ENCODE measurements at places on chromosomes 12 and 14.

- DNase-seq: no peak
Measured at GRCh38 chr14:78823035-78823434, 652.9 kb downstream of the NRXN3 start.

DNA sequence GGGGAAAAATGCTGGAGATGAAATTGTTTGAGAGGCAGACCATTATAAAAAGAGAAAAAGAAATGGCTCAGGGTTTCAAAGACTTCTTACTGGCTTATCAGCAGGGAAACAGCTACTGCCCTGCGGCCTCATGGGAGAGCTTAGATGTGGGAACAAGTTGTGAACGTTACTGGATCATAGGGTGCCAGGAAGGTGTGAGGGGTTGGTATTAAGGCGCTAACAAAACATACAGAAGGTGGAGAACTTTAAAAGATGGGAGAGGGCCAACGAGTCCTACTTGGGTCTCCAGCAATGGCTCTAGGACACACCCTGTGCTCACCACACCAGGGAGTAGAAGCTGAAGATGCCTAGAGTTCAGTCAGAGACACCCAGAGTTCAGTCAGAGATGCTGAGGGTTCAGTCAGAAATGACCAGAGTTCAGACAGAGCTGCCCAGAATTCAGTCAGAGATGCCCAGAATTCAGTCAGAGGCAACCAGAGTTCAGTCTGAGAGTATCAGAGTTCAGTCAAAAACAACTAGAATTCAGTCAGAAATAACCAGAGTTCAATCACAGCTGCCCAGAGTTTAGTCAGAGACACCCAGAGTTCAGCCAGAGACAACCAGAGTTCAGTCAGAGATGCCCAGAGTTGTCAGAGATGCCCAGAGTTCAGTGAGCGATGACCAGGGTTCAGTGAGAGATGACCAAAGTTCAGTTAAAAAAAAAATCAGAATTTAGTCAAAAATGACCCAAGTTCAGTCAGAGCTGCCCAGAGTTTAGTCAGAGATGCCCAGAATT, 1103.6 kb downstream of the BCL11B start:
- DNase-seq: no peak

DNA sequence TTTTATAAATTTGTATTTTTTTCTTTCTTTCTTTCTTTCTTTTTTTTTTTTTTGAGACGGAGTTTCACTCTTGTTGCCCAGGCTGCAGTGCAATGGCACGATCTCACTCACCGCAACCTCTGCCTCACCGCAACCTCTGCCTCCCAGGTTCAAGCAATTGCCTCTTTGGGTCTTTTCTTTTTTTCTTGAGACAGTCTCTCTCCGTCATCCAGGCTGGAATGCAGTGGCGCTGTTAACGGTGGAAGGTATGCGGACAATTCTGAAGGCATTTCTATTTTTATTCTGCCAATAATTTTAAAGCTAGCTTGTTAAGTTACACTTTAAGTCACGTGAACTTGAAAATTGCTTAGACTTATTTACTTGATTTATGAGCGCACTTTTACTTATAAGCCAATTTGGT, 8.8 kb upstream of the PHC1 start:
- DNase-seq: no peak

- DNase-seq: no peak
Measured at GRCh38 chr12:16587514-16587913, 18.4 kb downstream of the LMO3 start.

DNA sequence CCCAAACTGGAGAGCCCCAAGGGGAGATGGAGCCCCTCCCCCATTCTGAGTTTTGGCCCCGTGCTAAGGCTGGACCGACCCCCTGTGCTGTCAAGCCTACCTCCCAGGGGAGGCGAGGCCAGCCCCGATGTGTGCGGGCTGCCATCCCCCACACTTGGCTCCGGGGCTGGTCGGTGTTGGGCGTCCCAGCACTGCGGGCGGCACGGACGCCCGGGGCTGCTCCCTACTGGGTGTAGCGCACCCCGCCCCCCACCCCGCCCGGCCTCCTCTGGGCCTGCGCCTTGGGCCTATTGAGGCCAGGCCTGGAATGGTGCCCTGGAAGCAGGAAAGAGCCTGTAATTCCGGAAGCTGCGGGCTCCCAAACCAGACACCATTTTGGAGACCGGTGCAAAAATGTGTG, 2.6 kb downstream of the DCAF4 start:
- DNase-seq: no peak

DNA sequence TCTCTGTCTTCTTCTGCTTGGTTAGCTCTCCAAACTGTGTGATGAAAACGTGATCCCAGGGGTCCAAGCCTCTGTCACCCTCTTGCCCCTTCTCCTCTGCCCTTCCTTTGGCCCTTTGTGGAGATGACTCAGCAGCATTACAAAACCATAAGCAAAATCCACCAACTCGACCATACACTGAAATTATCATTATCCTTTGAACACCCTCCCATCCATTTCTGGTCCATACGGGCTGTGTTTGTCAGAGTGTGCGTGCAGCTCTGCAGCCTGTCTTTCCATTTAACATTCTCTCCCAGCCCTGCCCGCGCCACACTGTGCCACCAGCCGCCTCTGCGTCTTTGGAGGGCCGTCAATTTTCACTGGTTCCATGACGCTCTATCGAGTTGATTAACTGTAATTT, 69.2 kb downstream of the SLC25A47 start:
- no peak for DNase-seq

DNA sequence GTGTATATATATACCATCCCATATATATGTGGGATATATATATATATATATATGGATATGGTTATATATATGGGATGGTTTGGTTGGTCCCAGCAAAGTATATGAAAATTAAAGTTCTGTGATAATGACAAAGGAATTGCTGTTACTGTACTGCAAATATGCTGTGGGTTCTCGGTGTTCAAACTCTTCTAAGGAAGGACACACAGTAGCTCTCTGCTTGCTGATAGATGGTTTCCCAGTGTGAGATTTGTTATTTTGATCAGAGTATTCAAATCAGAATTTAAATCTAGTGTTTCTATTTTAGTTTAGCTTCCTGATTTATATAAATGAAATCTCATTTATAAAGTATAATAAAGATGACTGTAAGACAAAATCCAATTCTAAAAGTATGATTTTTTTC, 19.7 kb downstream of the SLC35E3 start:
- no peak for DNase-seq

- DNase-seq: peak; percentile 17
Measured at GRCh38 chr12:101277443-101277842, 2.5 kb upstream of the UTP20 start.

DNA sequence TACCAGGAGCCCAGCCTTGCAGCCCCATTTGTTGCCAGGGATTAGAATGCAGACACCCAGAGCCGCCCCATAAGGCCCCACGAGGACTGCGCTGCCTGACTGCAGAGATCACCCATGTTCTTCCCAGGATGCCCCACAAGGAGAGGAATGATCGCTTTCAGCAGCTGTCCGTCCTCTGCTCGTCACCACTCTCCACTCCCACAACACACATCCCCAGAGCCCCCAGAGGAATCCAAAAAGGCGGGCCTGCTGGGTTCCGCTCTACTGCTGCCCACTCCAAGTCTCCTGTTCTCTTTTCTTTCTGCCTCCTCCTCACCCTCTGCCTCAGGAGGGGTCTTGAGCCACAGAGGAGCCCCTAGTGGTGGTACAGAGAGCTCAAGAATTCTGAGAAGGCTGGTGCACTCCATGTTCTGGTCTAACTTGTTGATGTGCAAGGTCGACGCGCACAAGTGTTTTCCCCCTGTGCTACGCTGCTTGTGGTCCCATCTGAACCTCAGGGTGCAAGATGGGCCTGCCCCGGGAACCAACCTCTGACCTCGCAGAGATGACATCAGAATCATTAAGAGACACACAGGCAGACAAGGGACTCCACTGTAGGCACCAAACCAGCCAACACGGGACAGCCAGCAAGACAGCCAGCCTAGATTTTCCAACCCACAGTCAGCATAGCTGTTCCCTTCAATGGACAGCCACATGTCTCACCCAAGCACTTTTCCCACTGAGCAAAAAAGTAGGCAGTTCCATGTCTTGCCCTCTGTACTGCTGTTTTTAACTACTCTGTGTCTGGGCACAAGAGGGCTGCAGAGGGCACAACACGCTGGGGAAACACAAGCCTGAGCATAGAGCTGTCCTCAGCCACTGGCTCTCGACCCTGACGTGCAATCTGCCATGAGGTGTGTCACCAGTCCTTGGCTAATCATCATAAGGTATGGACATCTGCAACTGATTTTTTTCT, 29.9 kb downstream of the PXN start:
- DNase-seq: no peak

GRCh38 chr12:100279607-100280244, 12.7 kb downstream of the SCYL2 start:
- DNase-seq: no peak

- no peak for DNase-seq
Measured at GRCh38 chr12:123092866-123093265, 58.0 kb downstream of the PITPNM2 start.

- DNase-seq: no peak
Measured at GRCh38 chr14:103068351-103069073, 11.2 kb upstream of the CDC42BPB start.

GRCh38 chr12:31246470-31246850, 79.5 kb downstream of the SINHCAF start:
- no peak for DNase-seq

GRCh38 chr12:1189163-1189562, 198.1 kb downstream of the ERC1 start:
- DNase-seq: no peak

- no peak for DNase-seq
Measured at GRCh38 chr12:106663385-106663784, 80.6 kb downstream of the RFX4 start.

GRCh38 chr12:17640615-17641014, 449.4 kb downstream of the RERGL start:
- no peak for DNase-seq

GRCh38 chr12:45915405-45915804, 75.0 kb downstream of the SCAF11 start:
- DNase-seq: no peak

DNA sequence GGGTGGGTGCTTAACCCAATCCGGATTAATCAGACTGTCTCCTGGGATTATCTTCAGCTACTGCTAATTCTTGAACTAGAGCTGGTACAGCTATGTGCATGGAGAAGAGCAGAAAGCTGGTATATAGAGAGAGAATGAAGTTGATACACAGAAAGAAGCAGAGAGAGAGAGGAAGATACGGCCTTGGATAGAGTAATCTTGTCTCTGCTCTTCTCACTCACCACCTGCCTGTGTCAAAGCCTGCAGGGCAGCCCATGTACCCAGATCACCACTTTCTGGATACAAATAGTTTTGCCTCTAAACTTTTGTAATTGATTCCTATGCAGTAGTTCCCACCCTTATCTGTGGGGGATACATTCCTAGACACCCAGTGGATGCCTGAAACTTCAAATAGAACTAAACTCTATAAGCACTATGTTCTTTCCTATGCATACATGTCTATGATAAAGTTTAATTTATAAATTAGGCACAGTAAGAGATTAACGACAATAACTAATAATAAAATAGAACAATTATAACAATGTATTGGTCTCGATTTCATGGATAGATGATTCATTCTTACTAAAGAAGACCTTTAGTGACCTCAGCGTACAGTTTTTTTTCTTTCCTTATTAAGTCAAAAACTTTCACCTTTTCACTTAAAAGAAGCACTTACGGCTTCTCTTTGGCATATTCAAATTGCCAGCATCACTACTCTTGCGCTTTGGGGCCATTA, 45.5 kb downstream of the YEATS4 start:
- no peak for DNase-seq

- no peak for DNase-seq
Measured at GRCh38 chr12:70459786-70460185, 93.7 kb downstream of the KCNMB4 start.

DNA sequence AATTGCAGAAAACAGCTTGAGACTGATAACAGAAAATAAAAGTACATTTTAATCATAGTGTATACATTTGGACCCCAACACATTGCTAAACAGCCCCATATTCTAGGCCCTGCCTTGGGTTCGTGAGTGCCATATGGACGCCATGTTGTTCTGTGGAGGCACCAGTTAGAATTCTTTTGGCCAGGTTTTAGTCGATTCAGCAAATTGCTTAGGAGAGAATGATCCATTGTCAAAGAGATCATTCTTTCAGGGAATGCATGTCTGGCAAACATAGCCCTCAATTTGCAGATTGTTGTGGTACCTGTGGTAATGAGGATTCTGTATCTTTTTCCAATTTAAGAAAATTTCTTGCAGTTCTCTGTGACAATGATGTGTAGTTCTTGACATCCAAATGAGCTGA, 183.6 kb upstream of the DDHD1 start:
- DNase-seq: no peak

DNA sequence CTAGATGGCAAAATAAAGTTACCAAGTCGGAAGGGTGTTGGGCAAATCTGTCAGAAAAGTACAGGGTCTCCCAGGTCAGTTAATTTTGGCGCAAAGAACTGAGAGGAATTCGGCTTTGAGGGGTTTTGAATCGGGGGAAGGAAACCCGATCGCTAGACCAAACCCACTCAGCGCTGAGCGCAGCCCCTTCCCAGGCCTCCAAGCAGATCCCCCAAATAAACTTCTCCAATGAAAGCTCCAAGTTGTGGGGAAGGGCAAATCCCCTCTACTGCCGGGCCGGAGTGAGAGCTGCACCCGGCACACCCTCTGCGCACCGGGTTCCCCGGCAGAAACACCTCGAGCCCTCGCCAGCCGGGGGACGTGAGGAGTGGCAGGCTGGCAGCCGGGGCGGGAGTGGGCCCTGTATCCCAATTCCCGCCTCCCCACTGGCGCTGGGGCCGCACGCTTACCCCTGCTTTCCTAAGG, 441 bp downstream of the E2F7 start:
- DNase-seq: peak; percentile 1

DNA sequence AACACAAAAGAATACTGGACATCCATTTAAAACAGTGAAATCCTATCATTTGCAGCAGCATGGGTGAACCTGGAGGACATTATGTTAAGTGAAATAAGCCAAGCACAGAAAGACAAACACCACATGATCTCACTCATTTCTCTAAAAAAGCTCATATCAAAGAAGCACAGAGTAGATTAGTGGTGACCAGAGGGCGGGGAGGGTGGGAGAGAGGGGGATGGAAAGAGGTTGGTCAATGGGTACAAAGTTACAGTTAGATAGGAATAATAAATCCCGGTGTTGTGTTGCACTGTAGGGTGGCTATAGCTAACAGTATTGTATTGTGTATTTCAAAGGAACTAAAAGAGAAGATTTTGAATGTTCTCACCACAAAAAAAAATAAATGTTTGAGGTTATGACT, 52.4 kb downstream of the DUSP6 start:
- DNase-seq: no peak

DNA sequence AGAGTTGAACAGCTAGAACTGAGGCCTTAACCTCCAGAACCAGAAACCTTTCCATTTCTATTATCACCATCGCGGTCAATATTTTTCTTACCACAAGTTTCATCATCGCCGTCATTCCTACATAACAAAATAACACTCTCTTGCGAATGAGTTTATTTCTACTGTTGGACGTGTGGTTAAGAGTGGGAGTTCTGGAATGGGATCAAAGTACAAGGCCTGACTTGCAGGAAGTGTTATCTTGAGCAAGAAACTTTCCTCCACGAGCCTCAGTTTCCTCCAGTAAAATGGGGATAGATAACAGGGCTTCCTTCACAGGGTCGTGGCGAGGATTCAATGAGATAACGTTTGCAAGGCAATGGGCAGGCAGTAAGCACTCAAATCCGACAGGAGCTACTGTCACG, 652 bp downstream of the SART3 start:
- DNase-seq: no peak

- DNase-seq: no peak
Measured at GRCh38 chr12:30926243-30927221, at the start of gene TSPAN11. Gene TSPAN11, plus strand, starts transcription at chr12:30926748. Its CDS starts 27,244 bp downstream, at chr12:30953992.

GRCh38 chr12:1962051-1963020, 41.9 kb downstream of the DCP1B start:
- DNase-seq: no peak

All from NCI-H2029 treated with DMSO at 0.1 percent for 48 hours (cell line).